ENCODE measurements at places on chromosomes 11 and 22.

DNA sequence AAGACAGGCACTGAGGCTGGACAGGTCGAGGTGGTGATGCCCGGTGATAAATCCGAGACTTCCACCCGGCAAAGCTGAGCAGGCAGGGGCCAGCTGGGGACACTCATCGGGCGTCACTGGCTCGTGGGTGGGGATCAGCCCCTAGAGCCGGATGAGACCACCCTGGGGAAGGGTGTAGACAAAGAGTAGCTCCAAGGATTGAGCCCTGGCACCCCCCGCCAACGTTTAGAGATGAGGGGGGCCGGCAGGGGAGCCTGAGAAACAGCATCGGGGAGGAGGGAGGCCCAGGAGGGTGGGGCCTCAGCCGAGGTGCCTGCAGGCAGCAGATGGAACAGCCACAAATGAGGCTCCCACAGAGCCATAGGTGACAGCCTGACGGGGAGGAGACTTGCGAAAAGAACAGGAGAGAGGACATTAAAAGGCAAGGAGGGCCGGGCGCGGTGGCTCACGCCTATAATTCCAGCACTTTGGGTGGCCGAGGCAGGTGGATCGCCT lies 27.4 kb upstream of the CBX7 start:
- no peak for DNase-seq

GRCh38 chr11:3896644-3897043 lies 41.2 kb downstream of the STIM1 start:
- DNase-seq = no peak

DNA sequence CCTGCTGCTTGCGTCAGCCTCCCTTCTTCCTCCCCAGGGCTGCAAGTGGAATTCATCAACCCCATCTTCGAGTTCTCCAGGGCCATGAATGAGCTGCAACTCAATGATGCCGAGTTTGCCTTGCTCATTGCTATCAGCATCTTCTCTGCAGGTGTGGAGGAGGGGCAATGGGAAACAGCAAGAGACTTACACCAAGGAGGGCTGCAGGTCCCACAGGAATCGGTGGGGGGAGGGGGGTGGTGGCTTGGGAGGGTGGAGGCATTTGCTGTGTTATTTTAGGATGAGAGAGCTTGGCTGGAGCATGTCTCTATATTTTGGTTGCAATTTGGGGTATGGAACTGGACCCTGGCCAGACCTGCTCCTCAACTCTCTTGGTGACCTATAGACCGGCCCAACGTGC lies 2.1 kb upstream of the MADD start:
- DNase-seq = no peak

GRCh38 chr11:2389377-2390026 lies 11.0 kb upstream of the TSSC4 start:
- DNase-seq = no peak

DNA sequence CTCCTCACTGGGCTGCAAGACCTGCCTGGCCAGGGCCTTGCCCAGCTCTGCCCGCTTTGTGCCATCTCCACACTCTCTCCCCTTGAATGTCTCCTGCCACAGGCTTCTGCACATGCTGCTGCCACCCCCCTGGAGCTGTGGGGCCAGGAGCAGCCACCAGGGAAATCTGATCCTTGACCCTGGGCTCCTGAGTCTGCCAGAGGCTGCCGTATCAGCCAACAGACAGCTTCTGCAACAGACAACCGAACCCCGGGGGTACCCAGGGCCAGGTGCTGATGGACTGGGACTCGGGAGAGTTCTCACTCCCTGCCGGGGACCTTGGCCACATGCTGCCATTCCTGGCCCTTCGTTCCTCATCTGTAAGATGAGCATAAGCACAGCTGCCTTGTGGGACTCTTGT lies 3.3 kb upstream of the PPARA start:
- no peak for DNase-seq

DNA sequence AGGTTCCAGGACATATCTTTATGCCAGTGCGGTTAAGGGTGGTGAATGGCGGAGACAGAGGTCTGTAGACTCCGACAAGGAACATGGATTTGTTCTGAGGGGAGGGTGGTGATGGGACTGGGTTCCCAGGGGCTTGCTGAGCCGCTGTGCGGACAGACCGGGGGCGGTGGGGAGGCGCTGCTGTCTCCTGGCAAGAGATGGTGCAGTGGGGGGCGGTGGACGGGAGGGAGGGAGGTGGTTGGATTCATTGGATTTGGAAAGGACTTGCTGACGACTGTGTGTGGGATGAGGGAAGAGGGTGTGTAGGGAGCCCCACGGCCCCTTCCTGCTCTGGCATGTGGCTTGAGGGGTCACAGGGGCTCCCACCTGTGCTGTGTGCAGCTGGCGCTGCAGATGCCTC lies 43.2 kb downstream of the FLRT1 start:
- DNase-seq = no peak

GRCh38 chr11:115941481-115941993 lies 437.3 kb upstream of the CADM1 start:
- DNase-seq = no peak

DNA sequence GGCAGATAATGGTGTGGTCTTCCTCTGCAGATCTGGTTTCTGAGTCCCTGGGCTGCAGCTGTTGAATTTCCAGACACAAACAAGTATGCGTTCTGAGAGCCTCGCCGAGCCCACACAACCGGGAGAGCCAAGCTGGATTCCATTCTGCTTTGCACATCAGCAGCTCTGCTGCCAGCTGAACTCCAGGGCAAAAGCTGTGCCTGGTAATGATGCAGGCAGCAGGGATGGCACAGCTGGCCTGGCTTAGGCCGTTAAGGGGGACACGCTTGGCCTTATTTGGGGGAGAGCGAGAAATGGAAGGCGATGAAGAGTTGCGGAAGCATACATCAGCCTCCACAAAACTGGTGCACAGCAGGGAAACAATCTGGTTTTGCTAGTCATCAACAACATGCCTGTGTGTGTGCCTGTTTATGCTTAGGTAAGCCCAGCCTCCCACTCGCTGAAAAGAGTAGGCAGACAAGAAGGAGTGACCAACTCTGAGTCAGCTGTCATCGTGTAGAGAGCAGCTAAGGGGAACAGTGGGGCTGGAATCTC lies 25.1 kb downstream of the ADAMTS8 start:
- peak; percentile 61 for DNase-seq

DNA sequence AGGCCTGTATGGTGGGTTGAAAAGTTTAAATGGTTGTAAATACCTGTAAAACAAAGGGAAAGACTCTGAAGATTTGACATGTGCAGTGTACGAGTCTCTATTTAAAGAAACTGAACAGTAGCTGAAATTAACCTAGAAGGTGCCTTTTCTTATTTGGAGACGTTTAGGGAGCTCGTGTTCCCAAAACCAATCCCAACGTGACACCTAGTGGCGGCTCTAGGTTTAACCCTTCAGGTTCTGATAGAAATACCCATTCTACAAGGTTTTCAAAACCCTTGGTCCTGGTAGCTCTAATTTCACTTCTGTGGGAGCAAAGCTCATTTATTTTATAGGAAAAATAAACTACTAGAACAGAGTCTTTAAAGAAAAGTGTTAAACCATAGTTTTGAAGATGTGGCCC lies 258.3 kb downstream of the LRRC4C start:
- DNase-seq = no peak

GRCh38 chr22:23113067-23113846 lies 28.5 kb downstream of the RSPH14 start:
- DNase-seq = no peak

GRCh38 chr11:129950101-129951091 lies 52.2 kb downstream of the PRDM10 start:
- peak; percentile 8 for DNase-seq

DNA sequence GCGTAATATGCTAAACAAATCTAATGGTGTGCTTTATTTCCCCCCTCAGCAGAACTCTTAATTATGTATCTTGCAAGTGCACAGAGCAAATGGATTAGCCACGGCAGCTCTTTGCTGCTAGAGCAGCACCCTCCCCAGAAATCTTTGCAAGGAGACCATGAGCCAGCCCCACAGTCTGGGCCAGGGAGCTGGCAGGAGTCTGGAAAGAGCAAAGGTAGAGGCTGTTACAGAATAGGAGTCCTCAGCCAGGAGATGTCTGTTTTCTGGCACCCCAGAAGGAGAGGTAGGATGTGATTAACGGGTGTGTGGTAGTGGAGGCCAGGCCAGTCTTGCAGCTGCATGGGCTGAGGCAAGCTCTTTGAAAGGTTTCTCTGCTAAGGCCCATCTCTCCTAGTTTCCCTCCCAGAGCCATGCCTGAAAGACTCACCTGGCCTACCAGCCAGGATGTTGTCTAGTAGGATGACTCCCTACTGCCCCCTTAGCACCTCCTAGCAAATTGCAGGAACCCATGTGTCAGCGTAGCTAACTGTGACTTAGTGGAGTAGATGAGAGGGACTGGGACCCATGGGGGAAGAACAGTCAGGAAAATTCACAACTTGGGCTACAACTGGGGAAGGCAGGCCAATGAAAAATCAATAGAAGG lies 557.2 kb downstream of the BUD13 start:
- DNase-seq = no peak

- DNase-seq = no peak
Measured at GRCh38 chr11:77009533-77010160, 24.6 kb upstream of the B3GNT6 start.

- DNase-seq = no peak
Measured at GRCh38 chr11:120182372-120182771, 28.5 kb upstream of the OAF start.

GRCh38 chr11:74004759-74005615 lies 3.9 kb downstream of the UCP3 start:
- no peak for DNase-seq

DNA sequence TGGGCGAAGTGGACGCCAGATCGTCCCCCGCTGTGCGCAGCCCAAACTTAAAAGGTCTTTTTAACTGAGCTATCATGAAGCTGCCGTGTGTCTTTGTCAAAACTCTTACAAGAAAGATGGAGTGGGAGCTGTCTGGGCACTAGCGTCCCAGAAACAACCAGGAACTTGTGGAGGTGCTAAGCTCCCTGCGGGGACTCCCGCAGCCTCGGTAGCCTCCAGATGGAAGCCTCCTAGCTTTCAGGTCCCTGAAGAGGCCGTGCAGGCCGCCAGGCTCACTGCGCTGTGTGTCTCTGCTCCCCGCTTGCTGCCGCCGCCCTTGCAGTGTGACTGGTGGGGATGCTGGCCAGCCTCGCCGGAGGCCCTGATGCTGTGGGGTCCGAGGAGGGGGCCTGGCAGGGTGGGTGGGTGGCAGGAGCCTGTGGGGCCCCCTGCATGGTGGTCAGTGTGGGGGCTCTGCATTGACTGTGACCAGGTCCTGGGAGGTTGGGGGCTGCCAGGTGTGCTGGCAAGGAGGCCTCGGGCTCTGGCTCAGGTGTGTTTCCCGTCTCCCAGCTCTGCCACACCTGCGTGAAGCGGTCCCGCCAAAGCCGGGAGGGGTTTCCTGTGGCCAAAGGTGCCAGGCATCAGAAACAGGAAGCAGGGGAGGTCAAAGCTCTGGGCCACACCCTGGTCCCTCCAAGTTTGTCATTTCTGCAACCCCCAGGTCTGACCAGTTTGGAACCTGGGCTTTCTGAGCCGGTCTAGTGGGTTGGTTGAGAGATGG lies 1.2 kb downstream of the TRABD start:
- DNase-seq = no peak

DNA sequence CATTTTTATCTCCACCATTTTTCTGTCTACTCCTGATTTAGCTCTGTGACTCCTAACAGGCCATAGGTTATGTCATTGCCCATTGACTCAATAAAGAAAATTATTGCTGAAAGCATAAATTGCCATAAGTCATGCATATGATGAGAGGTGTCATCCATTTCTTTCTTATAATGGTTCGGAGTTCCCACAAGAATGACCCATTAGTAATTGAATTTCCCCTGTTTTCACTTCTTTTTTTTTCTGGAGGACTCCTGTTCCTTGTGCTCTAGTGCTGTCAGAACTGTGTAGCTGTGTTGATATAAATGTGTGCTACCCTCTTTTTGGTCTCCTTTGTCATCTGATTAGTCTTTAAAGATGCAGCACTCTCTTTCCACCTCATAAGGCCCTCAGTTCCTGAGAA lies 22.9 kb upstream of the CARD18 start:
- no peak for DNase-seq

GRCh38 chr11:132228746-132229325 lies 858.4 kb downstream of the NTM start:
- no peak for DNase-seq

- DNase-seq = no peak
Measured at GRCh38 chr22:37569009-37569920, 9.0 kb downstream of the CDC42EP1 start.

DNA sequence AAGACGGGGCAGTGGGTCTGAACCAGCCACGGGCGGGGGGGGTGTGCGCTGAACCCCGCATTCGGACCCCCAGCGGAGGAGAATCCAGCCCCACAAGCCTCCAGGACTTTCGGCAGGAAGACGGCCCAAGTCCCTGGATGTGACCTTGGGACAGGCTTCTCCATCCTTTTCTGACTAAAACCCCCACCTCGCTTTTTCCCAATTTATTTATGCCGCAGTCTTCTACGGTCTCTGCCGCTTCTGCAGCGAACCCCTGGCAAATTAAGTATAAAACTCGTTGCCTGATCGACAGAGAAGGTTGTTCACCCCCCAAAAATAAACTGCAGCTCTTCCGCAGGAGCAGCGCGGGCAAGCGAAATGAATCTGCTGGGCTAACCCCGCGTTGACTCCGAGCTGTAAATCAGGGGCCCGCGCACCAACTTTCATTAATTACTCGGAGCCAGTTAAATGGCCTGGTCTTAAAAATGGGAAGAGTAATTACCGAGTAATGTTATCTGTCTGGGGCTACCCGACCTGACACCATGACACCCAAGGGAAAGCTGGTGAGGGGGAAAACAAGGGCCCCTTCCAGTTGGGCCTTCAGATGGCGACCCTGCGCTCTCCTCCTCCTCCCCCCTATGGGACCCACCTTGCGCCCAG lies 6.6 kb downstream of the WT1 start:
- no peak for DNase-seq

DNA sequence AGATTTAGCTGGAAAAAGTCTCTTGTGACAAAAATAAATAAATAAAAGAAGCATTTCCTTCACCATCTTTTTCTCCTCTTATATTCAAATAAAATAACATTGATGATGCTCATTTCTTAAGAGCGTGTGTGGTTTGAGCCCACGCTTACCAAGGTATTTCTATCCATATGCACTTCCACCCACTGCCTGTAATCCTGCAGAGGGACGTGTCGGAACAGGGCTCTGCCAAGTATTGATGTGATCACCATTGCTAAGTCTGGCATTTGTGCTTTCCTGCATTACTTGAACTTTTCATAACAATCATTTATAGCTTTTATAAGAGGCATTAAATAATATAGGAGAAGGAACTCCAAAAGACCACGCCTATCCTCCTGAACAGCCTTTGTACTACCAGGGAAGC lies 107.6 kb downstream of the SHANK2 start:
- DNase-seq = no peak
